ACHN (cell line): ENCODE measurements at places on chromosomes 16 and 17.
A peak's percentile ranks its signal among the peaks of the same experiment; 100 is the strongest.

- no peak for DNase-seq
Observed at GRCh38 chr17:80422276-80422675, 7.3 kb downstream of the ENDOV start.

- no peak for DNase-seq
Observed at GRCh38 chr16:65624229-65624628, 502.4 kb upstream of the CDH11 start.

GRCh38 chr17:12979826-12980500, 37.9 kb downstream of the ELAC2 start:
- no peak for DNase-seq

GRCh38 chr16:75566758-75567255, 628 bp downstream of the GABARAPL2 start:
- peak; percentile 27 for DNase-seq

- DNase-seq = no peak
Observed at GRCh38 chr17:59415397-59415796, 83.9 kb downstream of the YPEL2 start.

GRCh38 chr16:25633549-25633948, 58.2 kb upstream of the HS3ST4 start:
- peak; percentile 88 for DNase-seq

DNA sequence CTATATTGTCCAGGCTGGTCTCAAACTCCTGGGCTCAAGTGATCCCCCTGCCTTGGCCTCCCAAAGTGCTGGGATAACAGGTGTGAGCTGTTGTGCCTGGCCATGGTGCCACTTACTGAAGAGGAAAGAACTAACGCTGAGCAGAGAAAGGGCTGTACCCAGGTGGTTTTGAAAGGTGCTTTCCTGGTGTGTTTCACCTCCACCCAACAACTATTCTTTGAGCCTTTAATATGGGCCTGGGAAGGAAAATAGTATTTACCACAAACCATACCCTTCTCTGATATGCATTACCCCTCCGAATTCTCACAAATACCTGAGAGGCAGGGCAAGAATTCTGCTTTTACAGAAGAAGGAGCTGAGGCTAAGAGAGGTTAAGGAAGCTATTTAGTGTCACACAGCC, 24.8 kb downstream of the KPNA2 start:
- DNase-seq = no peak
